ENCODE measurements at places on chromosomes 5 and 9.

DNA sequence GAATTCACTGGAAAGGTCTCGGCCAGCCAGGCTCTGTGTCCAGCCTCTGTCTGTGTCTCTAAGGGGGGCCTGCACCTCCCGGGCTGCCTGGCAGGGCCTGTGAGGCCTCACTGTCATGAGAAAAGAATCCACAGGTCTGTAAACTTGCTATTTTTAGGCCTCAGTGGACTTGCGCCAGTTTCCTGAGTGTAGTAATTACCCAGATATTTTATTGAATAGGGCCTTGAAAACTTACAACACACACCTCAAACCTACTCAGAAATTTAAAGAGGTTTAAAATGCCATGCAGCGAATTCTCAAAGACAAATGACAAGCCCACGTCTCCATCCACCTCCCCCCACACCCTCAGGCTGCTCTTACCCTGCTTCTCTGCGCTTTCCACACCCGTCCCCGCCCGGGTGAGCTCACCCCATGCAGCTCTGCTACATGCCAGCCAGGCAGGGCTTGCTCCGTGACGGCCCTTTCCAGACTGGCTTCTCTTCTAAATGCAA lies 8.8 kb upstream of the TENT4A start:
- DNase-seq = no peak

DNA sequence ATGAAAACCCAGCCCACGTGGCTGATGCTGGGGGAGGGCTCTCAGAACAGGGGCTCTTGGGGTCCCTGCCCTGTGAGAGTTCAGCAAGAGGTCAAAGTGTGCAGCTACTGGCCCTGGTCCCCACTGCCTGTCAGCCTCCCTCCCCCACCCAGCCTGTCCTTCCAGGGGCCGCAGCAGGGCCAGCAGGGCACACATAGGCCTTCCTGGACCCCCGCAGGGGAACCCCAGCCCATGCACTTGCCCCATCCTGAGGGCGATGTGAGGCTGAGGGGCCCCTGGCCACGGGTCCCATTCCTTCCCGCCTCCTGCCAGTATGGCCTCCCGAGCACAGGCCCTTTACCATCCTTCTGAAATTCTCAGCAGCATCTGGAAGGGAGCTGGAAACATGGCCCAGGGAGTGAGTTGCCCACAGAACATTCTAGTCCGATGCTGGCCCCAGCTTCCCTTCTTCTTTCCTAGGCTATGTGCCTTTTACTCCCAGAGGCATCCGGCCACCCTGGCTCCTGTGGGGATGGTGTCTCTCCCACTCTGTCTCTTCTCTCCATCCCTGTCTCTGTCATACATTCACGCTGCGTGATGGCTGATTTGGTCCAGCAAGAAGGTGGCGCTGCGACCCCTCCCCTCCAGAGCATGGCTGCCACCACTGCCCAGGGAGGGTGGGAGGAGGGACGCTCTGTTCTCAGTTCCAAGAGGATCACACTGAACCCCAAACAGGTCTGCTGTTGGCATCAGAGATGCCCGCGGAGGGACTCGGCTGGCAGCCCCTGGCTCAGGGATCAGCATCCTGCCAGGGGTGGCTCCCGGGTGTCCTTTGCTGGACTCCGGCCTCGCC lies 19.6 kb downstream of the MRPL36 start:
- DNase-seq = no peak

GRCh38 chr9:121439016-121439415 lies 60.6 kb downstream of the GGTA1 start:
- no peak for DNase-seq

GRCh38 chr5:41067714-41068568 lies 3.2 kb downstream of the MROH2B start:
- no peak for DNase-seq

DNA sequence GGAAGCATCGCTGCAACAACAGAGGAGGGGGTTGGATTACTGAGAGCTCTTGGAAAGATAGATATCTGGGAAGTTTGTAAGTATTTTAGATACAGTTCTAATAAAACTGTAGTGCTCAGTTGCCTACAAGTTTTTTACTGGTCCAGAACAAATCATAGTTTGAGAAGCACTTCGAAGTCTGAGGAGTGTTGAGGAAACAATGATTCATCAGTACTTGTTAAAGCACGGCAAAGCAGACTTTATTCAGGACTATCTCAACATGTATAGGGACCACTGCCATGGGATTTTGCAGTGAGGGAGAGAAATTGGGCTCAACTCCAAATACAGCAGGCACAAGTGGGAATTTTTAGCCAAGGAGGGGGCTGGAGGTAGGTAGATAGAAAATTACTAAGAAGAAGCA lies 25.3 kb upstream of the RECK start:
- no peak for DNase-seq

DNA sequence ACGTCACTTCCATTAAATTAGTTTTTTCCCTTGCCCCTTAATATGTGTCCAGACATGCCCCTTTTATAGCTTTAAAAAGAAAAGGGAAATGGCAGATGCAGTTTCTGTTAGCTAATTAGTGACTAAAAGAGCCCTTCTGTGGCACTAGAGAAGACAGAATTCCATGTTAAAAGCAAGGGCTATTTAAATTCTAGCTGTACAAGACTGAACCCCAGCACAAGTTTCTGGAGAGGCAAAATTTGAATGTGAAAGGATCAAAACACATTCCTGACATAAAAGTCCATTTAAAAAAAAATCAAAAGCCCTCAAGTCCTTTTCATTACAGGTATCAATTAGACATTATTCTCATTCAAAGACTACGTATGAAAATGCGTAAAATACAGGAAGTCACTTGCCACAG lies 78.7 kb downstream of the HAPLN1 start:
- DNase-seq = no peak

- DNase-seq = no peak
These were observed 563.5 kb downstream of the PRR16 start for GRCh38 chr5:121027636-121028035.

DNA sequence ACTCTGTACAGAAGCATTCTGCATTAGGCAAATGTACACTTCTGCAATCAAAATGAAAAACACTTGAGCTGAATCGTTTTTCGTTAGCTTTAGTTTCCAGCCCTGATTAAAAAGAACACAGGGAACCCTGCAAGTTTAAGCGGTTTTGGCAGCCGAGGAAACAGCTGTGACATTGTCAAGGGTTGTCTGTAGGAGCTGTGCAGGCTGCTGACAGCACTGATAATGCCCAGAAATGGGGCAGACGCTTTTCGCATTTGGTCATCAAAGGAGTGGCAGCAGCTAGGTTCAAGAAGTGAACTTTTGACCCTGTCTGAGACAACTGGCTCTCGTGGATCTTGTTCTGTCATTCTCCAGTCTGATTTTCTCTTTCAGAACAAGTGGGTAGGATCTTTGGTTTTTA lies 165.6 kb upstream of the CCDC152 start:
- no peak for DNase-seq

DNA sequence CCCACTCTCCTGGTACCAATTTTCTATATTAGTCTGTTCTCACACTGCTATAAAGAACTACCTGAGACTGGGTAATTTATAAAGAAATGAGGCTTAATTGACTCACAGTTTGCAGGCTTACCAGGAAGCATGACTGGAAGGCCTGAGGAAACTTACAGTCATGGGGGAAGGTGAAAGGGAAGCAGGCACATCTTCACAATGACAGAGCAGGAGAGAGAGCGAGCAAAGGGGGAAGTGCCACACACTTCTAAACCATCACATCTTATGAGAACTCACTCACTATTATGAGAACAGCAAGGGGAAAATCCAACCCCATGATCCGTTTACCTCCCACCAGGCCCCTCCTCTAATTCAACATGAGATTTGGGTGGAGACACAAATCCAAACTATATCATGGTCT lies 72.2 kb downstream of the ATG10 start:
- DNase-seq = no peak

GRCh38 chr9:20188616-20189369 lies 400.0 kb upstream of the SLC24A2 start:
- no peak for DNase-seq

- DNase-seq = no peak
These were observed 222.4 kb upstream of the IRX4 start for GRCh38 chr5:2105141-2105540.

DNA sequence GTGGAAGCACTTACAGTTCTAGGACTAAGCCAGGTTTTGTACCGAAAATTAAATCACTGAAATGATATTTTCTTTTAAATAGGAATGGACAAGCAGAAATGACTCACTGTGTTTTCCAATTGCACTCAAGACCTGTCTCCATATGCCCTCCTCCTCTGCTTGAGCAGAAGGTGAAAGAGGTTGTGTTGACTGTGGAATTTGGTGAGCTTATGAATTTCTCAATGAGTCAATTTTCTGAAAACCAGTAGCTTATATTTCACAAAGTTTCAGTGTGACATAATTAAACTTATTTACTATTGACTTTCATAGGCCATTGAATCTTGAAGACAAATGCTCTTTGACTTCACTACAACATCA lies 249.9 kb downstream of the NPR3 start:
- no peak for DNase-seq

- no peak for DNase-seq
These were observed 378.8 kb upstream of the SEMA6A start for GRCh38 chr5:116953251-116953930.

DNA sequence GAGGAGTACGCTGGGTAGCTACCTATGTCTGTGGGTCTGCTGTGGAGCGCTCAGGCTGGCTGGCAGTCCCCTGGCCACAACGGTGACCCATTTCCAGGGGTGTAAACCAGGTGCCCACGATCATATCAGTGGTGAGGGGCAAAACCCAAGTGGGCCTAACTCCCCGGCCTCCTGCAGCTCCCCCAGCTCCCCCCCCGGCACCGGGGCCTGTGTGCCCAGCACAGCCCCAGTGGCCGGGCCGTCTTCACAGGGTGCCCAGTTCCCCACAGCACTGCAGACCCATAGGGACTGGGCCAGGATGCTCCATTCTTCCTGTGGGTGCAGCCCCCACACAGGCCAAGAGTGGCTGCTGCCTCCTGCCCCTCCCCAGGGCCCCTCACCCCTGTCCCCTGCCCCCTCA lies 958 bp upstream of the LCN8 start:
- DNase-seq = no peak

GRCh38 chr5:78339617-78340436 lies 20.6 kb upstream of the SCAMP1 start:
- no peak for DNase-seq

GRCh38 chr9:551986-552929 lies 289.2 kb upstream of the DMRT1 start:
- no peak for DNase-seq

- DNase-seq = no peak
These were observed 353.4 kb upstream of the GRIA1 start for GRCh38 chr5:153136910-153137614.

DNA sequence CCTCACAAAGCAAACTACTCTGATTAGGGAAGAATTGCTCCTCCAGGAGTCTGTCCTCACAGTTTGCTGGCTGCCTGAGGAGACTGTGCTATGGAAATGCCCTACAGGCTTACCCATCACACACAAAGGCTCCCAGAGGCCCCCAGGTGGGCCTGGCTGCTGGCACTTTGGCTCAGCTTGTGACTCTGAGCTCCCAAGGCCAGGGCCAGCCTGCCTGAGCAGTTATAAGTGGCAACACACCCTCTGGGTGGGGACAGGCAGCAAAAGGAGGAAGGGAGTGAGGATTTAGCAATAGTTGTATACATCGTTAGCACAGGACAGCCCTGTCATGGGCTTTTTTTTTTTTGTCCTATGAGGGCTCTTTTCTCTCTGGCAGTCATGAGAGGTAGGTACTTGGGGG lies 103.5 kb downstream of the DAPK1 start:
- DNase-seq = no peak

DNA sequence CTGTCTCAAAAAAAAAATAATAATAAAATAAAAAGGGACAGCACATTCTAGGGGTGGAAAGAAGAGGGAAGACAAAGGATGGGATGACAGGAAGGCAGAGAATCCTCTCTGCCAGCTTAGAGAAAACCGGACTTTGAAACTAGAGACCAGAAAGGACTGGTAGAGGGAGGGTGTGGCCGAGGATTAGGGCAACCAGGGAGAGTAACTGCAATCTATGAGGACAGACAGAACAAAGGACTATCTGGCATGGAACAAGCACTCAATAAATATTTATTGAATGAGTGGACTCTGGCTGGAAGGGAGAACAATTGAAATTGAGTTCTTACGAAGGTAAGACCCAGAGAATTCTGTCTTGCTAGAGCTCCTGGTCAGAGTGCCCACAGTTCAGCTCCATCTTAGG lies 2.4 kb downstream of the GBA2 start:
- DNase-seq = no peak

GRCh38 chr5:60959156-60959555 lies 14.2 kb downstream of the NDUFAF2 start:
- DNase-seq = no peak

DNA sequence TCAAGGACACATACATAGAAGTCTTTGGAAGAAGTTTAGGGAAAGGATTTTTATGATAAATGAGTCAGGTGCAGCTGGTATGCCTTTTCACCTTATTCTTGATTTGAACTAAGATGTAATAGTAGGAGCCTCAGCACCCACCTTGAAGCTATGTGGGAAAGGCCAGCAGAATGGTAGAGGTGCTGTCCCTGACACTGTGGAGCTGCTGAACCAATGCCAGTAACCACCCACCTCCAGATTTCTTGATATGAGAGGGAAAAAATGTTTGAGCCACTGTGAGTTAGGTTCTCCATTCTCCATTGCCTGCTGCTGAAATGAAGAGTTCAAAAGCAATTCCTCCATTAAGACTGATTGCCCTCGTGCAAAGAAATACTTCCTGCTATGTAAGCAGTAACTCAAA lies 12.2 kb upstream of the HMGCR start:
- no peak for DNase-seq

- no peak for DNase-seq
These were observed 48.8 kb upstream of the GALNT10 start for GRCh38 chr5:154141745-154142221.

DNA sequence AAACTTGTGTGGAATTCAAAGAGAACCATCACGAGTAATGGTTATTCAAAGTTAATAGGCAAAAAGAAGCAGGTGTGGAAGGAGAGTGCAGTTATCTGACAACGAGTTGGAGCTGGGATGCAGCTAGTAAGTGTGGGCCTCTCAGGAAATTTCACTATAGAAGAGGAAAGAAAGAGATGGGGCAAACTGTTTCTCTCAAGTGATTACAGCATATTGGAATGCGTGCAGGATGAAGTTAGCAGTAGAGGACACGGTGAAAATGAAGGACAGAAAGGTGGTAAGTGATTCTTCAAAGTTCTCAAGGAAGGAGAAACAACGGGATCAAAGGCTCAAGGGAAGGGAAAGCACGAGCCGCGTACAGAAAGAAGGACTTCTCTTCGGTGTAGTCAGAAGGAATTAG lies 84.0 kb downstream of the ADAMTS12 start:
- DNase-seq = no peak

DNA sequence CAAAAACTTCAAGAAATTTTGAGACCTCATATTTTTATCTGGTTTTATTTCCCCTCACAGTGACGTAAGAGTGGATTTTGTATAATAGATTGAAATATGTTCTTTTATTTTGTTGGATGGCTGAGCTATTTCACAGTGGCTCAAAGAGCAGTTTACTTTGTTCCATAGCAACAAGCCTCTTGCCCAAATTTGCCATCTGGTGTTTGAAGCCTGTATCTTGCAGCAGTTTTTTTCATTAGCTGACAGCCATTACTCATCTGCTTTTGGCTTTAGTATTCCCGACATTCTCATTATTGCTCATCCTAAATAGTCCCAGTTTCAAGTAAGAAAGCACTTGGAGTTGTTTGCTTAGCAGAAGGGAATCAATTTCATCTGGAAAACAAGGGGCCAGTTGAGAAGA lies 36.3 kb downstream of the GDA start:
- DNase-seq = no peak

- DNase-seq = no peak
These were observed 39.6 kb upstream of the TRIM32 start for GRCh38 chr9:116647515-116647809.
